Urinary bladder (tissue), 4 donors: ENCODE measurements at places on chromosomes 1 and 21. TPM values are rescaled to one million over a fixed set of nuclear protein-coding genes. Genes with fewer than 3 reads are reported as not detected.

GRCh38 chr1:198754670-198755069 lies 115.8 kb downstream of the PTPRC start:
- no peak for DNase-seq

DNA sequence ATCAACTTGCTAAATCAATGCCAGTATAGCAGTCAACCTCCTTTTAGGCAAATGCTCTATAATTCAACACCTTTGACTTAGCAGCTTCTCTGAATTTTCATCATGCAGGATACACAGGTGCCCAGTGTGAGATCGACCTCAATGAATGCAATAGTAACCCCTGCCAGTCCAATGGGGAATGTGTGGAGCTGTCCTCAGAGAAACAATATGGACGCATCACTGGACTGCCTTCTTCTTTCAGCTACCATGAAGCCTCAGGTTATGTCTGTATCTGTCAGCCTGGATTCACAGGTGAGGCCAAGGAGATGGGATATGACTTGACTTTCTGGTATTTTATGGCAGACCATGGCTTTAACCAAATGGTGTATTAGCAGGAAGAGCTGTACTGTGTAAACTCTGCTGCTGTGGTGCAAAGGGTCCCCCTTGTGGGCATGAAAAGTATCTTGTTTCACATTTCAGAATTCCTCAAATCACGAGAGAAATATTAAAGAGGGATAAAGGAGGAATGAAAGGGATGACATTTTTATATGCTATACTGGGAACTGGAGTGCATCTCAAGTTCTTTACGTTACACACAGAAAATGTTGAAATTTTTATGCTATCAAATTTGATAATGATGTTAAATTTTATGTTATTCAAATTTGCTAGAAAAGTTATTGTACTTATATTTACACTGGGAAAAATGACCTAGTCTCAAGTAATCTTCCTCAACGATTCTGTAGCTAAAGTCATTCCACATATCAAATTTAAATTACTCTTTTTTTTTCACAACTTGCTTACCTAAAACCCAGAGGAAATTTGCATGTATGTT lies 88.9 kb downstream of the CRB1 start:
- no peak for DNase-seq

DNA sequence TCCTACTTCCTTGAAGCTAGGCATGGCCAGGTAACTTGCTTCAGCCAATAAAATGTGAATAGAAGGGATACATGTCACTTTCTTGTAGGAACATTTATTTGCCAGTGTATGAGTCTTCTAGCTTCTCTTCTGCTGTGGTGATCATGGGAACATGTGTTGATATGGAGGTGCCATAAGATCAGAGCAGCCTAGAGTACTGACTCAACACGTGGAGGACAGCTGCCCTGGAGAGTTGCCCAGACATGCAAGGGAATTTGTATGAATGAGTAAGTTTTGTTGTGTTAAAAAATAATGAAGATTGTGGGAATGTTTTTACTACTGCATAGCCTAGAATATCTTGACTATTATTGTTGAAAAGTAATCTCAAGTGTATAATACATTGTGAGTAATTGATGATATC lies 502.3 kb downstream of the NUF2 start:
- no peak for DNase-seq

DNA sequence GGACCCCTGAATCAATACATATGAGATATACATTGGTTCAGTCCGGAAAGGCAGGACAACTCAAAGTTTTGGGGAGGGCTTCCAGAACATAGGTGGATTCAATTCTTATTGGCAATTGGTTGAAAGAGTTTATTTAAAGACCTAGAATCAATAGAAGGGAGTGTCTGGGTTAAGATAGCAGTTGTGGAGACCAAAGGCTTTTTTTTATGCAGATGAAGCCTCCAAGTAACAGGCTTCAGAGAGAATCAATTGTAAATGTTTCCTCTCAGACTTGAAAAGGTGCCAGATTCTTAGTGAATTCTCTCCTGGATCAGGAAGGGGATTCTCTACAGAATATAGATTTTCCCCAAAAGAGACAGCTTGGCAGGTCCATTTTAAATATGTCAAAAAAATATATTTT lies 27.0 kb upstream of the CD5L start:
- DNase-seq, result no peak

DNA sequence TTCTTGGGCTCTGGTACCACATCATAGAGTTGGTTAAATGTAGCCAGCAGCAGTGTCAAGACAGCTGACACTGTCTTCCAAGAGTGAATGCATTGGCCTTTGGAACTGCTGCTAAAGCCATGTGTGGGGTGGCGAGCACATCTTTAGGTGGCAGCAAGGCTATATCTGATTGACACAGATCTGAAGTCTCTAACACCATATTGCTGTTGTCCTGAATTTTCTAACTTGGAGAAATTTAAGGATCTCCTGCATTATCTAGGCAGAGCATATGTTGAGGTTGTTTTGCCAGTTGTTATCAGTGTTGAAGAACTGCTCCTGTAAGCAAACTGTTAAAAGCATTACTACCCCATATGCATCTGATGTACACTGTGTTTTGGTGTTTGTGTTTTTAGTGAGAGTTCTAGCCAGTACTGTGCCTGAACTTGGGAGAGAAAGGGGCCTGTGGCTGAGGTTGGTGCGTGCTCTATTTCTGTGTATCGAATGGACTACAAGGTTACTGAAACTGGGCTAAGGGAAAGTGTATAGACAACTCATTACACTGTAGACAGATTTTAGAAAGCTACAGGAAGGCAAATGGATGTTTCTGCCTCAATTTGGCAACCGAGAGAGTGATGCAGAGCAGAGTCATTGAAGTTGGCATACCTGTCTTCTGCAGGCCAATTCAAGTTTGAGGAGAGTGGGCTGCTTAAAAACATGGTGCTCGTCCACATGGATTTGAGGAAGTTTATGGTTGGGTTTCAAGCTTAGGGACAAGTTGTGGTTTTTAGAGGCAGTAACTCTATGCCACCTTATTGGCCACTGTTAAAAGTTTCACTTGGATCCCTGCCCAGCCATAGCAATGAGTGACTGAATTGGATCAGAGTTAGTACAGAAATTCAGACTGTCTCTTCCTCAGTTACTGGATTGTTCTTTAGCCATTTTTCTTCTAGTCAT lies 16.9 kb downstream of the DYRK3 start:
- no peak for DNase-seq

DNA sequence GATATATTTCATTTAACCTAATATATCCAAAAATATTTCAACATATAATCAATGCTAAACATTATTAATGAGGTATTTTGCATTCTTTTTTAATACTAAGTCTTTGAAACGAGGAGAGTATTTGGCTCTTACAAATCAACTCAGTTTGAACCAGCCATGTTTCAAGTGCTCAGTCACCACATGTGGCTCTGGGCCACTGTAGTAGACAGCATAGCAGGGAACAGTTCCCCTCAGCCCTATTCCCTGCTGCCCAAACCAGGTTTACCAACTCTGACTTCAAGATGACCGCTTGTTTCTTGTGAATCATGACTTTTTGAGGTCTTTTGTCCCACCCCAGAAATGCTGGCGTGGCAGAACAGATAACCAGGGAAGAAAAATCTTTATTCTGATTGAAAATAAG lies 5.7 kb downstream of the ZNF672 start:
- DNase-seq, result no peak

DNA sequence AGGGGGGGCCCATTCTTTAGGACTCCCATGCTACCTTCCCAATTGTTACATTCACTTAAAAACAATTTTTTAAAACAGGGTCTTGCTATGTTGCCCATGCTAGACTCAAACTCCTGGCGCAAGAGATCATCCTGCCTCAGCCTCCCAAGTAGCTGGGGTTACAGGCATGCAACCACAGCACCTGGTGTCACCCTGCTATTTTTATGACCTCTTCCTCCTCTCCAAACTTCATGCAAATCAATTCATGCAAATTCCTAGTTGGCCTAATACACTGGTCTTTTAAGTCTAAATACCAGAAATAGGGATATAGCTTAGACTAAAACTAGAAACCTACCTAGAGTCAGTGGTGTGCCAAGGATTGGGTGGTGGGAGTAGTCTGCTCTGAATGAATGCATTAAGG lies 30.1 kb downstream of the CDKN2C start:
- DNase-seq, result no peak

DNA sequence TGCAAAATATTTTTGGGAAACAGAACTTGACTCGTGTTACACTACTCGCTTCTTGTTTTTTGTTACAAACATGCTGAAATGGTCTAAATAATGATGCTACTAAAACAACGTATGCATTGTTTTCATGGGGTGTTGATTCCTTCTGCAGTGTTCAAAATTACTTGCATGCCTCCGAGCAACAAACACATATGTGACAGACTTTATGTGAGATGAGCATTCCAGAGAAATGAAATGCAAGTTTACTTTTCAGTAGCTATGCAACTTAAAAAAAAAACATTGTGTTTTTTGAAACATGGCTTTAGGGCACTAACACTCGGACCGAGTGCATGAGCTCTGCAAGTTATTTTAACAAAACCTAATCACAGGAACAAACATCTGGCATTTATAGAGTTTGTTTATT lies 84.8 kb downstream of the CAMTA1 start:
- no peak for DNase-seq

DNA sequence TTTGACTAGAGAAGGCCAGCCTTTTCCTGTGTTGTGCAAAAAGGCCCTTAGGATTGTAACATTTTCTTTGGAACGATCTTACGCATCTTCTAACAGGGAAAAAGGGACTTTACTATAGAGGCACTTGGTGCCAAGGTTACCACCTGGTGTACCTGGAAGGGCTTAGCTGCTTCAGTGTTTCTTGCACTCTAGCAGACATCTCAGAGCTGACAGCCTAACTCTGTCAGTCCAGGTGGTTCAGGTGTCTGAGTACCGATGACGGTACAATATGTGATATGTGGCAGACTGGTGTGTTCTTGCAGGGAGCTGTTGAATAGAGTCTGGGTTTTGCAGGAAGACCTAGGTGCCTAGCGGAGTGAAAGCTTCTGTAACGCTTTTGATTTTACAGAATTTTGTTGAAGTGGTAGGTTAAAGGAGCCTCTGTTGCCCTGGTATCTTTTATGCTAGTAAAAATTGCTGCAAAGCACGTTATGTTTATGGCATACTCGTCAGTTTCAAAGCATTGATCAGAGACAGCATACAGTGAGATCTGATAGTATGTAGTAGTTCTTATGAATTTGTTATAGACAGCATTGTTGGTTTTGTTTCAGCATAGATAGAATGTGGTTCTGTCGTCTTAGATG lies 1.4 kb downstream of the MAGI3 start:
- DNase-seq, result no peak

The RGS1 gene
- polyA plus RNA-seq, result 96.8 TPM

The PRAMEF11 gene
- polyA plus RNA-seq, result not detected

The SPRR2G gene
- polyA plus RNA-seq, result not detected

The CDC42SE1 gene
- 62.1 TPM for polyA plus RNA-seq
